ENCODE measurements at places on chromosomes 6 and 20.

DNA sequence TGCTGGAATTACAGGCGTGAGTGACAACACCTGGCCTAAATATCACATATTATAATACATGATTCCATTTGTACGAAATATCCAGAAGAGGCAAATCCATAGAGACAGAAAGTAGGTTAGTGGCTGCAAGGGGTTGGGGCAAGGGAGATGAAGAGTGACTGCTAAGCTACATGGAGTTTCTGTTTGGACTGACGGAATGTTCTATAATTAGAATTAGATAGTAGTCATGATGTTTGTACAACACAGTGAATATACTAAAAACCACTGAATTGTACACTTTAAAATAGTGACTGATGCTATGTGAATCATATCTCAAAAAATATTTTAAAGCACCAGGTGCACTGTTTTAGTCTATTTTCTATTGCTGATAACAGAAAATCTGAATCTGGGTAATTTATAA, 3.7 kb upstream of the HEBP2 start:
- DNase-seq = no peak

DNA sequence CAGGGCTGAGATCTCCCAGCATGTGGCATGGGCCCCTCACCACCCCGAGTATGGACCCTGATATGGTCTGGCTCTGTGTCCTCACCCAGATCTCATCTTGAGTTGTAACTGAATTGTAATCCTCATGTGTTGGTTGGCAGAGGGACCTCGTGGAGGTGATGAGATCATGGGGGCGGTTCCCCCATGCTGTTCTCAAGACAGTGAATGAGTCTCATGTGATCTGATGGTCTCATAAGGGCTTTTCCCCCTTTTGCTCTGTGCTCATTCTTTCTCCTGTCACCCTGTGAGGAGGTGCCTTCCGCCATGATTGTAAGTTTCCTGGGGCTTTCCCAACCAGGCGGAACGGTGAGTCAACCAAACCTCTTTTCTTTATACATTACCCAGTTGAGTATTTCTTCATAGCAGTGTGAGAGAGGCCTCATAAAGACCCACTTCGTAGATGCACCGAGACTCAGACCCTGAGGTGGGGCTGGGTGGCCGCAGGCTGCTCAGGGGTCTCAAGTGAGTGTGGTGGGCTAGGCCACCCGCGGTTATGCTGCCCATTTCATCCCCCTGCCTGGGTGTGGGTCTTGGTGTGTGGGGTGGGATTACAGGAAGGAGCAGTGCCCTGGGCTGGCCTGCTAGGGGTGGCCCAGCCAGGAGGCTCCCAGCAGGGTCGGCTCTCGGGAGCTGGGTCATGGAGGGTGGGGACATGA, 26.2 kb upstream of the GATA5 start:
- no peak for DNase-seq

GRCh38 chr6:156053626-156054025, 598.0 kb upstream of the NOX3 start:
- no peak for DNase-seq

DNA sequence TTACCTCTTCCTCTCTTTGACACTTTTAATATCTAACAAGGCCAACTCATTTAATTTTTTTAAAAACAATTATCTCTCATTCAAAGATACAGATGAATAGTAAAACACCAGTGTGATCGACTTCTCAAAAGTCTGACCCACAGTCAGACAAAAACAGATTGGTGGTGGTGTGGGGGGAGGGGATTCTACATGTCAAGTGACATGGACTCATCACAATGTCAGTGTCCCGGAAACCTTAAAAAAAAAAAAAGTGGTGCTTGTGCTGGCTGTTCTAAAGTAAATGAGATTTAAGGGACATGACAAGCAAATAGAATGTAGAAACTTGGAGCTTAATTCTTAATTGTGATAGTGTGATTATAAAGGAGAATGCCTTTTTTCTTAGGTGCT, 16.3 kb upstream of the RFPL4B start:
- no peak for DNase-seq

- DNase-seq = no peak
Observed at GRCh38 chr6:25477006-25477590, 174.9 kb upstream of the SCGN start.

DNA sequence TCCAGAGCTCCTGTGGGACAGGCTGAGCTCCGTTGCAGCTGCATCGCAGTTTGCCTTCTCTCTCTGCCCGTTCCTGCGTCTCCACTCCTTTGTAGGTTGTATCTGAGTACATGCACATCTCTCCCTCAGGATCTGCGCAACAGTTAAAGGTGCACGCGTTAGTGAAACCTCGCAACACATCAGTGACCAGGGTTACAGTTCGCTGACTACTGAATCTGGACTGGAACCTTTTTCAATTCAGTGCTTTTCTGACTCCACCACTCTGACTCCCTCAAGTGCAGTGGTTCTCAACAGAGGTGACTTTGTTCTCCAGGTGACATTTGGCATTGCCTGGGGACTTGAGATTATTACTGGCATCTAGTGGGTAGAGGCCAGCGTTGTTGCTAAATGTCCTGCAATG, 44.0 kb downstream of the UST start:
- no peak for DNase-seq
